Naive thymus-derived CD8-positive, alpha-beta T cell (primary cell): ENCODE measurements at places on chromosomes 2 and 18. TPM values are rescaled to one million over a fixed set of nuclear protein-coding genes. Genes with fewer than 3 reads are reported as not detected.

DNA sequence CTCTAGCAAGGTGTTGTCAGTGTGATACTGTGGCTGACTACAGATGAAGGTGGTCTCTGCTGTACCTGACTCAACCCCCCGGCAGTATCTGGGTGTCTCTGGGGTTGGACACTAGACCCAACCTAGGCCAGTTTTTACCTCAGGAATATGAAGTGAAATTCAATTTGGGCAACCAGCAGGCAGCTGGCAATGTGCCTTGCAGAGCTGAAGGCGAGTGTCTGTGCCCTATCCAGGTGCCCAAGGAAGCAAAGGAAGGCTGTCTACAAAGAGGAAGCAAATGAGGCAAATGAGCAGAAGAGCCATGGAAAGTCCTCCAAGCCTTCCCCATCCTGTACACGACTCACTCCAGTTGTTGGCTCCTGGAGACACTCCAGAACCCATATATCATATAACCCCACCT, 264.6 kb upstream of the AGAP1 start:
- DNase-seq = no peak

DNA sequence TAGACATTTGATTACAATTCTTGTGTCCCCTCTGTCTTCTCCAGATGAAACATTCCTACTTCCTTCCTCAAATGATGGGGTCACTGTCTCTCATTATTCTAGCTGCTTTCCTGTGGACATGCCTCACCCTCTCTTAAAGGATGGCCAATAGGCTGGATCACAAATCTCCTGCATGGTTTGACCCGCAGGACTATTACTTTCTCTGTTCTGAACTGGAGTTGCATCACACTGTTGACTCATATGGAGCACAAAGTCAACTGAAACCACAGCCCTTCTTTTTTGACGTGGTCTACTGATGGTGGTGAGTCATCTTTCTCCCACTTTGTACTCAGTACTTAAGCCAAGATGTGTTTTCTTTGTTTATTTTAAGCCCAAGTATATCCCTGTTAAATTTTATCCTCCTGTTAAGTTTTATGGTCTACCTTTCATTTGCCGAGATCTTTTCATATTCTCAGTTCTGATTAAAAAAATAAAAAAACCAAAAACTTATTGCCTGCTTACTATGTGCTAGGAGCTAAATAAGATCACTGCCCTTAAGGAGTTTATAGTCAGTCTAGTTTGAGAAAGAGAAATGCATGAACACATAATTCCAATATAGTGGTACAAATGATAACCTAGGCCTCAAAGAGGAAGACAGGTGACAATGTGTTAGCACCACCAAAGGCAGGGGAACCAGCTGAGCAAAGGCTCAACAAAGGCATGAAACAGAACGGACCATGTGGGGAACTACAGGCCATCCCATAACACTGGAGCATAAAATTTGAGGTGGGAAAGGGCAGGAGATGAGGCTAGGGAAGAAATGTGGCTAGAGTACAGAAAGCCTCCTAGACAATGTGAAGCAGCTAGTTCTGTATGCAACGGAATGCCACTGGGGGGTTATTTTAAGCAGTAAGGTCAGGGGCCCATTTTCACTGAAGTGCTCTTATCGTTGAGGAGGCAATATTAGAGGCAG, 67.6 kb upstream of the ZFP36L2 start:
- no peak for DNase-seq

- DNase-seq = no peak
Observed at GRCh38 chr2:79453918-79454317, 58.9 kb upstream of the CTNNA2 start.

DNA sequence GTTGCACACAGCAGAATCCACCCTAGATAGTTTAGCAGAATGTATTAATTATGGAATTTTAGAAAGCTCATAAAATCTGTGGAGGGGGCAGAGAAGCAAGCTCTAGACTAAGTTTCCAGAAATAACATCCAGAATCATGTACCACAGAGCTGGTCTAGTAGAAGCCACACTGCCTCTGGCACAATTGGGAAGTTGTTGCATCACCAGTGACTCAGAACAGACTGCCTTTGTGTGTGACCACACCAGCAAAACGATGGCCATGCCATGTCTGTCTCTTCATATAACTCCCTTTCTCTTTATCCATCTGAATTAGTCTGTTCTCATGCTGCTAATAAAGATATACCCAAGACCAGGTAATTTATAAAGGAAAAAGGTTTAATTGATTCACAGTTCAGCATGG, 158.9 kb downstream of the CCDC148 start:
- no peak for DNase-seq

- no peak for DNase-seq
Observed at GRCh38 chr2:69770747-69771146, 28.8 kb downstream of the ANXA4 start.

GRCh38 chr18:55421615-55422419, 166.2 kb downstream of the TCF4 start:
- DNase-seq = no peak

DNA sequence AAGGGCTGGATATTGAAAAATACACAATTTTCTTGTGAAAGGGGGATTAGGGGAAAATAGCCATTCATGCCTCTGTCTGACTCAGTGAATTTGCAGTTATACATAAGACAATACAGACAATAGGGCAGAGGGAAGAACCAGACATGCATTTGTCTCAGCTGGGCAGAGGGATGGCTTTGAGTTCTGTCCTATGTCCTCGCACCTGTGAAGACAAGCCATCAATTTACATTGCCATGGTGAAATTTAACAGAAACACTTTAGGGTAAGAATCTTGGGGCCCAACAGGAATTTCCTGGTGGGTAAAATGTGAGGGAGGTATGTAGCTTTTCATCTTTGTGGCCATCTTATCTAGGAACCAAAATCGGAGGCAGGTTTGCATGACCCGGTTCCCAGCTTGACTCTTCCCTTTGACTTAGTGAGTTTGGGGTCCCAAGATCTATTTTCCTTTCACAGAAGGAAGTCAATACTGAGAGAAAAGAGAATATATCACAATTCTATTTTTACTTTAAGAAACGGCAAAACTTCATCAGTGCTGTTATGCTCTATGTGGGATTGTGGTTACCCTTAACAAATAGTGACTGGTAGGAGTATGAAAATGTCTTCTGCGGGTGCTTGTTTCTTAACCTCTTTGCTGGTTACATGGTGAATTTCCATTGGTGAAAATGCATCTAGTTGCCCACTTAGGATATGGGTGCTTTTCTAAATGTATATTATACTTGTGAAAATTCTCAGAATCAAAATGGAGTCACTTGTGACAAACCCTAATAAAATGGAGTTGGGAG, 221.8 kb downstream of the SPP2 start:
- no peak for DNase-seq

GRCh38 chr2:185507719-185508118, 230.9 kb upstream of the FSIP2 start:
- DNase-seq = no peak

DNA sequence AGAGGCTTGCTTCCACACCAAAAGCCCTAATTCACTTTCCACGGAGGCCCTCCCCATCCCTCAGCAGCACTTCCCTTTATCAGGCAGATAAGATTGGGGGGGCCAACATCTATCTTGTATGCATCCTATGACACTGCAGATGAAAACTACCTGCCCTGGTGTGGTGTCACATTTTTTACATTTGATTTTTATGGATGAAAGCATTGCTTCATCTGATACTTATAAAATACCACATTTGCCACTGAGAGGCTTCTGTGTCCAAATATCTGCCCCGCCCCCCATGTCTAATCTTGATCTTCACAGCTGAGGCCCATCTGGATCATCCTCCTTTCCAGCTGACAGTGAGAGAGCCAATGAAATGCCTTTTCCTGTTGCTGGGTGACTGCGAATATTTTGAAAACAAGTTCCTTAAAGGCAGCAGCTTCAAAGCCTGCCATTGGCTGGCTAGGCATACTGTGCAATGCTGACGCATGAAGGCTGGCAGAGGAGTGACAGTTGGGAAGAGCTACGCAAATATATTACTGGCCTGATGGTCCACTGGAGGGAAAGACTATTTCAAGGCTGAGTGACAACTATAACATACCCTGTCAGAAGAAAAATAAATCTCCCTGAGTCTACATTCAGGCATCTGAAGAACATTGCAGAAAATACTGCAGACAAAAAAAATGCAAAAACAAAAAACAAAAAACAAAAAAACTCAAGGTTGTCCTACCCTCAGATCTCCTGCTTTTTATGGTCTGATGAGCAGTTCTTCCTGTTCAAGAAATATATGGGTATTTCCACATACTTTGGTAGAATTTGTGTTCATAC, 318.7 kb downstream of the PDE11A start:
- no peak for DNase-seq

DNA sequence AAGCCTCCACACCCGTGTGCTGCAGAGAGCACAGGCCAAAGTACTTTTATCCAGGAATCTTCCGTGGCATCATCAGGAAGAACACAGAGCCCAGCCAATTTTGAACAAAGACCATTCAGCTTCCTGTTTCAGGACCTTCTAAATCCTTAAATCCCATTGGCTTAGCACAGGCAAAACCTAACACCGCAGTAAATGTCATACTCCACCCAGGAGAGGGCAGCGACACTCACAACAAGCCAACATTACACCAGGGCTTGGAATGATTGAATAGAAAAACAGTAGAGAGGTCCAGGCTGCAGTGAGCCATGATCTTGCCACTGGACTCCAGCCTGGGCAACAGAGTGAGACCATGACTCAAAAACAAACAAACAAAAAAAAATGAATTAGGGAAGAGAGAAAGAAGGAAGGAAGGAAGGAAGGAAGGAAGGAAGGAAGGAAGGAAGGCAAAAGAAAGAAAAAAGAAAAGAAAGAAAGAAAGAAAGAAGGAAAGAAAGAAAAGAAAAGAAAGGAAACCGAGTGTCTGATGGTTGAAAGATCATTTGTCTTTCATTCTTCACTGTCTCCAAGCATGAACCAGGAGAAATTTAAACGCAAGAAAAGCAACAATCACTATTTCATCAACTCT, 144.6 kb upstream of the SATB2 start:
- no peak for DNase-seq

DNA sequence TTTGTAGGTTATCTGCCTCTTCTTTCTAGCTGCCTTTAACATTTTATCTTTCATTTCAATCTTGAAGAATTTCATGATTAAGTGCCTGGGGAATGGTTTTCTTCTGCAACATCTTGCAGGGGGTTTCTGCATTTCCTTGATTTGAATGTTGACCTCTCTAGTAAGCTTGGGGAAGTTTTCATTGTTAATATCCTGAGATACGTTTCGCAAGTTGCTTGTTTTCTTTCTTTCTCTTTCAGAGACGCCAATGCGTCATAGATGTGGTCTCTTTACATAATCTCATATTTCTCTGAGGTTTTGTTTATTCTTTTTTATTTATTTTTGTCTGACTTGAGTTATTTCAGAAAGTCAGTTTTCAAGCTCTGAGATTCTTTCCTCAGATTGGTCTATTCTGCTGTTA, 225.7 kb downstream of the XIRP2 start:
- no peak for DNase-seq

COX7A2L gene
- 73.1 TPM for total RNA-seq

GKN2 gene
- not detected for total RNA-seq

ST6GAL2 gene
- not detected for total RNA-seq

SCTR gene
- not detected for total RNA-seq
